Left hindlimb (tissue), 1 donor: ENCODE measurements at places on chromosomes 7 and 10.
A peak's percentile ranks its signal among the peaks of the same experiment; 100 is the strongest.

DNA sequence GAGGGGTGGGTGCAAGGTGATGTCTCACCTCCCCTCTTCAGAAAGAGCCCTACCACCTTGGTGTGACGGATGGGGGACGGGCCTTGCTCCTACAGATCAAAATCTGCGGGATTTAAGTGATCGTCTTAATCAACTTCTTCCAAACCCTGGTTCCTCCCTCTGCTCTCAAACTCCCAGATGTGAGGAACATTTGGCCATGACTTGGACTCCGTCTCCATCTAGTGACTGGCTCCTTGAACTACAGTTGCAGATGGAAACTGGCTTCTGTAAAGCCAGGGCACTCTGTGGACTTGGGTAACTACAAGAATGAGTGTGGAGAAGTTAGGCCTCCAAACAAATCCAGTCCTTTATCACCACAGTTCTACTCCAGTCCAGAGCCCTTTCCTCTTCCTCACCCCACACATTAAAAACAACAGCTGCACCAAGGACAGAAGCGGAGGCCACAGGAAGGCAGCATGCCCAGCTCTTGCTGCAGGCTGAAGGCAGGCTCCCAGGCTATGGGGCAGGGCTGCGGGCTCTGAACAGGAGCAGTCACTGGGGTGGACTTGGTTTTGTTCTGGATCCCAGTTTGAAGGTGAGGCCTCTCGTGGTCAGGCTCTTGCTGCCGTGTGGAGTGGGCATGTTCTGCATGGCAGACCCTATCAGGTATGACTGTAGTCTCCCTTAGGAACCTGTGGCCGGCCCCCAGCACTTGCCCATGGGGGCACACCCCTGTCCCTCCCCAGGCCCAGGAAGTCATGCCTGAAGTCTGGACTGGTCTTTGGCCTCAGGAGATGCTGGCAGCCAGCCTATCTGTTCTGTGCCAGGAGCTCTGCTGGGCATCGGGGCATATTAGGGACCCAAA, 79.4 kb downstream of the VWC2 start:
- DNase-seq, result peak; percentile 64

DNA sequence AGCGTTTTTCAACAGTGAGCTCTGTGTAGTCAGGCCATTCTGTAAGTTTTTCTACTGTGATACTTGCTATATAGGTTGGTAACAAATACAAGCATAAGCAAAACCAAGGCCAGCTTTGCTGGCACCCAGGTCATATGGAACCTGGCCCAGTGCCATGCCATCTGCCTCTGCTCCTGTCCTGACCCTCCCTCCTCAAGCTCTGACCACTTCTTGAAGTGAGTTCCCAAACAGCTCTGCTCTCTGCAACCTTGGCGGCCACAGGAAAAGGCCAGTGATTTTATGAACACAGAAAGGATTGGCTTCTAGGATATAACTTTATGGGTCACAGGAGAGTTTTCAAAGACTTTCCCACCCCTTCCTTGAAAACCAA, 12.8 kb downstream of the NOD1 start:
- DNase-seq, result no peak

DNA sequence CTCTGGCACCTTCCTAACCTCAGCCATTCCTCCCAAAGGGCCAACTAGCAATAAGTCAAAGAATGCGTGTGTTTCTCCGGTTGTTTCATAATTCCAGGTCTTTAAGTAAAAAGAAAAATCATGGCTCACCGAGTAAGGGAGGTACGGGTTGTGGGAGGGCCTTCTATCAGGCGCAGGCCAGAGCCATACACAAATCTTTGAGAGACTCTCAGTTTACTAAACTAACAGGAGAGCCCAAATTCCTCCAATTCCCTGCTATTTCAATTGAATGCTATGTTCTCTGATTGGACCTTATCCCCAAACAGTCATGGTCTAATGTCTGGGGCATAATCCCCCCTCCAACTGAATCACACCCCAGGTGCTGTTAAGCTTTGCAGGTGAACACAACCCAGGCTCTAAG, 26.2 kb upstream of the SLF2 start:
- DNase-seq, result no peak

DNA sequence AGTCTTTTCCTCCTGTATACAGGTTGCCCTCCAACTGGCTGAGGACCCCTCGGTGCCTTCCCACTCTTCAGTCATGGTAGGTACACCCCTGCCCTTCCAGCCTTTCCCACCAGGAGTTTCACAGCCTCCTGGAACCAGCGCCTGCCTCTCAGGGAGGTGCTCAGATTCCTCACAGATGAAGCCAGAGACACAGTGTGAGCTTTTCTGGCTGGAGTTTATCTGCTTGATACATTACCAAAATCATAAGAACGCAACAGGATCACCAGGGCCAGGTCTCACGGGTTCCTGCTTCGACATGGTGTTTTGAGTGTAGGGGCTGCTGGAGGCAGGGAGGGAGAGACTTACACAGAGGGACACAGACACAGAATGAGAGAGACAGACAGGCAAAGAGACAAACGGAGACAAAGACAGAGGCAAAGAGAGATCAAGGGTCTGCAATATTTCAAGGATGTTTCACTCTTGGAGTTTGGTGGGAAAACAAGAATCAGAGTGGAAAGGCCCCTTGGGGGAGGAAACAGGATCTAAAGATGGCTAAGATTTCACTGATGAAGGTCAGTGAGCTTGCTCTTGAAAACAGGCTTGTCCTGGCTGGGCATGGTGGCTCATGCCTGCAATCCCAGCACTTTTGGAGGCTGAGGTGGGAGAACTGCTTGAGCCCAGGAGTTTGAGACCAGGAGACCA, 6.5 kb upstream of the INMT start:
- no peak for DNase-seq

DNA sequence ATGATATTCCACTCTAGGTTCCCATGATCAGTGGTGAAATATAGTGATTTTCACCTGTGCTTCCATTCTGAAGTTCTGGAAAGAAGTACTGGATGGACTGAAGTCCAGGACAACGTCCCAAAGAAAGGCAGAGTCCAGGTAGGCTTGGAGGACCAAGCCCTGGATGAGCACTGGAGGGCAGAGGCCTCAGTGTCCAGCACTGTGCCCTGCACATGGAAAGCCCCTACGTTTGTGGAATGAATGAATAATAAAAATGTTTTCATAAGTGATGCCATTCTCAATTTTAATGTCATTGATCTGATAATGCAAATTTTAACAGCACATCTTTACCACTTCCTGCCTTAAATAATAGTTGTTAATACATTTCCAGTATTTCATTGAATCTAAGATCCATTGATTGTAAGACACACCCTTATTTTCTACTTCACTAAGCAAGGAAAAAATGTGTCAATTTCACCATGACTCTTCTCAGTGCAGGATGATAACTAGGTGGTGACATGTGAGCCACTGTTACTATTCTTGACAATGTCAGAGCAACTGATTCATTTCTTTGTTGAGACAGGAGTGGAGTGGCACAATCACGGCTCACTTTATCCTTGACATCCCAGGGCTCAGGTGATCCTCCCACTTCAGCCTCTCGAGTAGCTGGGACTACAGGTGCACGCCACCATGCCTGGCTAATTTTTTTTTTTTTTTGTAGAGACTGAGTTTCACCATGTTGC, 35.2 kb downstream of the ZNF783 start:
- DNase-seq, result no peak

DNA sequence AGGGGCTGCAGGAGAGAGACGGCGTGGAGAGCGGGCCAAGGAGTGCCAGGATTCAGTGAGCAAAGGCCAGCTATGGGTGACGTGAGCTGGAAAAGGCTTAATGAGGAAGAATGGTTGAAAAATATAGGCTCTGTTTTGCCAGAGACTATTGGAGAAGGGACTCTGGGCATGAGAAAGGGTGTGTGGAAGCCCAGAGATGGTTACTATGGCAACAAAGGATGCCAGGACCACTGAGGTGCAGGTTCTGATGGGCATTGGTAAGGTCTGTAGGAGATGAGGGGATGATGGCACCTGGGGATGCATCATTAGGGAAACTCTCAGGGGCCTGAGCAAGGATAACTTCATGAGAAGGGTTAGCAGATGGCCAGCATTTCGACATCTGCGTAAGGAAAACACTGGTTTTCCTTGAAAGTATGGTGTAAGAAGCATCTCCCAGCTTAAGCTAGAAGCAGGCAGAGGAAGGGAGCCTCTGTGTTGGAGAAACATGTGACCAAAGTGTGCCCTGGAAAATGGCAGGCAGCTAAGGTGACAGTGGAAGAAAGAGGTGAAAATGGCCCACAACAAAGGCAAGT, 21.6 kb upstream of the FAM180A start:
- no peak for DNase-seq

DNA sequence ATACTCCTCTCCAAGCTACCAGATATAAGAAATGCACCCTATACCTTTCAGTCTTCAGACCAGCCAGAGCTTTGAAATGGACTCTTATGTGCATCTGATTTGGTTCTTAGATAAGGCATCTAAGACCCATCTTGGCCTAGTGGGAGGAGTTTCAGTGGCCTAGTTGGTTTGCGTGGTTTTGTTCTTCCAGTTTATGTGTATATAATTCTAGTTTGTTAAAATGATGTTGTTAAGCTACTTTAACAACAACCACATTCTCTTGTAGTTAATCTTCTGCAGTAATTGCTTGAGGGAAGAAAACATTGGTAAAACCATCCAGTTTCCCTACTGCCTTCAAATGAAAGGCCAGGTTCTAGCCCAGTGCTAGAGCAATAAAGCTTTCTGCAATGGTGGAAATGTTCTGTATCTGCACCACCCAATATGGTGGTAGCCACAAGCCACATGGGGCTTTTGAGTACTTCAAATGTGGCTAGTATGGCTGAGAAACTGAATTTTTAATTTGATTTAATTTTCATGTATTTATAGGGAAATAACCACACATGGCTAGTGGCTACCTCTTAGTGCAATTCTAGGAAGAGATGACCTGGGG, 66.3 kb downstream of the KLHDC10 start:
- DNase-seq, result no peak
